ENCODE measurements at places on chromosomes 11 and 22.

DNA sequence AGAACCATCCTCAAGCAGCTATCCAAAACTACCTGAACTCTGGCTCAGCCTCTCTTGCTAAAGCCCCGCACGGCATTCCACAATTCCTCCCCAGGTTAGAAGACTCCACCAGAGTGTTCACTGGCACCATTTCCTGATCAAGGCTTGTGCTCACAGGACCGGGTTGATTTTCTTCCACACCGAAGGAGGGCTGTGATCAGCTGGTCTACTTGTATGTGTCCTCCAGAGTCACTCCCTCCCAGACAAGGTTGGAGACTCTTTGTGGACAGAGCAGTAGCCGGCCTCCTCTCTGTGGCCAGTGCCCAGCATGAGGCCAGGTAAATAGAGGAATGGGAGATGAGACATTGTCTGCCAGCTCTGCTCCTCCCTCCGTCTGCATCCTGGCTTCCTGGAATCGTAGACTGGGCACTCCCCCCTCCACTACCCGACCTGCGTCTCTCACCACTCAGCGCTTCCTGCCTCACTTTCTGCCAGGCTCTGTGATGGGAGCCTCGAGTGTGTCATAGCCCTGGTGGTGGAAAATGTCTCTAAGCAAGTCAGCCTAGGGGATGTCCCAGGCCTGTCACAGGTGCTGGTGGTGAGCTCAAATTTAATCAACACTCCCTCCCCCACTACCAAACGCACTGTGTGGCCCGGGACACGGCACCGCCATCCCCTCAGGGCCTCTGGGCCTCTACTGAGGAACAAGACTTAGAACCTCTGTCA, 12.5 kb upstream of the TMPRSS6 start:
- peak; percentile 85 for DNase-seq

DNA sequence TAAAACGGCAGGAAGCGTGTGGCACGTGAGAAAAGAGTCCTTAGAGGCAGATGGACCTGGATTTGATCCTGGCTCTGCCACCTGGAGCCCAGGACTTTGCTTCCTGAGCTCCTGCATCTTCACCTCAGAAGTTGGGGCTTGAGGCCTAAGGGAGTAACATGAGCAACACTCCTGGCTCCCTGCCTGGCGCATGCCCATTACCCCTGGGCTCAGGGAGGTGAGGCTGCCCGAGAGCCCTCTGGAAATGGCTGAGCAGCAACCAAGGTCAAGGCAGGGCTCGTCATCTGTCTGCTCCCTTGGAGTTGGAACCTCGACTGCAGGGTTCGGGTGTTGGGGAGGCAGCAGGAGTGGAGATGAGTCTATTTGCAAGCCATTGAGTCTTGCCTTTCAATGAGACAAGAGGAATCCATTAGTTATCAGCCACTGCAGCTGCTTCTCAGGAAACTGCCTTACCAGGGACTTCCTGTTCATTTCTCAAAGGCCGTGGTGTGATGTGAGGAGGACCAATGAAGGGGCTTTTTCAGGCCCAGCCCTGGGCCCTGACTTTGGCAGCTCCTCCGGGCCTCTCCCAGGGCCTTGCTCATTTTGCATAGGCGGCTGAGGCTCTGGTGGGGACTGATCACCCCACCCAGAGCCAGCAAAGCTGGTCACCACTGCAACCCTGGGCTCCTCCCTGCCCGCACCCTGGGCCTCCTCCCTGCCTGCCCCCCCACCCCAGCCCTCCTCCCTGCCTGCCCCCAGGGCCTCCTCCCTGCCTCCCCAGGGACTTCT, 6.4 kb downstream of the FADS2 start:
- peak; percentile 44 for DNase-seq

DNA sequence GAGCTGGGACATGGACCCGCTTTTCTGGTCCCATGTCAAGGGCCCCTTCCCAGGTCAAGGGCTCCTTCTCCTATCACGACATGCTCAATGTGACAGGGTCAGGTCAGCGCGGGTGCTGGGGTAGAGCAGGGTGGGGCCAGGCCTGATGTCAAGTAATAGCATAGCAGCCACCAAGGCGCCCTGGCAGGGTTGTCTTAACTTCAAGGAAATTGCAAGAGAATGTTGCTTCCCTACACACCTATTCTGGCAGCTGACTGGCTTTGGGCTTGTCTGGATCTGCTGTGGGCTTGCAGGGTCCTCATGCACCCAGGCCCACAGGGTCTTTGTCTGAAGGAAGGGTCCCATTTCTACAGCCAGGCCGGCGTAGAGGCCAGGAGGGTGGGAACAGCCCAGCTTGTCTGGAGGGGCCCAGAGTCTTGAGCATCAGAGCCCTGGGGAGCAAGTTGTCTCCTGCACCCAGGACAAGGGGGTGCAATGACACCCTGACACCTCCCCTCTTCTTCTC, 71.4 kb downstream of the BUD13 start:
- DNase-seq = no peak

- DNase-seq = no peak
Observed at GRCh38 chr11:1387961-1388762, 1.6 kb upstream of the BRSK2 start.

DNA sequence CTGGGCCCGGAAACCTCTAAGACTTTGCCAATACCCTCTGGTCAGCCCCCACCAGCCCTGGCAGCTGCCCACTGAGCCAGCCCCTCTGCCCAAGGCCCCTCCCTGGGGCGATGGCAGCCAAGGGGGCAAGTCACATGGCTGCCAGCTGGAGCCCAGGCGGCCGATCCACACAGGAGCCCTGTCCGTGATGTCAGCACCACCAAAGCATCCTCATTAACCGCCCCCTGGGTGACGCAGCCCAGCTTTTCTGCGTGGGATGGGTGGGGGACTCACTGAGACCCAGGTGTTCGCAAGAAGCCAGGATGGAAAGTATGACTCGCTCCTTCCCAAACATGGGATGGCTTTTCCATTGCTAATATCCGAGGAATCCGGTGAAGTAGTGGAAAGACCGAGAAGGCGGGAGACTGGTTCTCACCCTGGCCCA, 46.6 kb upstream of the WNT7B start:
- no peak for DNase-seq

- no peak for DNase-seq
Observed at GRCh38 chr22:25542720-25543402, 21.6 kb upstream of the GRK3 start.

DNA sequence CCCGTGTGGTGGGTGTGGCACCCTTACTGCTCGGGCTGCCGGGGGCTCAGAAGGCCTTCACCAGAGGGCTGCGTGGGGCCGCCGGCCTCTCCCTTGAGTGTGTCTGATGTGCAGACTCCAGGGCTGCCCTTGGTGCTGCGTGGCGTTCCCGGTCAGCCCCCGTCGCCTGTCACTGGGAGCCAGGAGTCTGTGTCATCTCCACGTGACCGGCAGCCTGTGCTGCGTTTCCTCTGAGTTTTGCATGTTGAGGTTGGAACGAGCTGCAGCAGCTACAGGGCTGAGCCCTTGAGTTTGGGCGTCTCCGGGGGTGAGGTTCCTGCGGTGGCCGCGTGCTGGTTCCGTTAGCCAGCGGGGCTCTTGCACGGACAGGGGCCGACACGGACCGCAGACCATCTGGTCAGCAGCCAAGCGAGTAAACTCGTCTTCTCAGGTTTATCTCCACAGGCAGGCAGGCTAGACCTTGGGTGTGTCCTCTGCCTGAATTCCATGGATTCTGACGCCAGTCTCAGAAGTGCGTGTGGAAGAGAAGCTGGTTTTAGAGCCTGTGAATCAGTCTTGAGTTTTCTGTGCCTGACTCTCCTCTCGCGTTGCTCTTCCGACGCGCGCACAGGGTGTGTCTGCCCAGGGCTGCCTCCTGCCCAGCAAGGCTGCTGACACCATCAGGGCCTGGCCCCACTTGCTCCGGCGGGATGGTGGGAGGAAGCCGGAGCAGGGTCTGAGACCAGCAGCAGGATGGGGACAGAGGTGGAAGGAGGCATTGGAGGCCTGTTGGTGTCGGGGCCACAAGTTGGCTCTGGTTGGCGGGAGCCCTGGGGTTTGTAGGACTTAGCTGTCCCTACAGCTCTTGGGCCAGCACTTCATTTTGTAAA, 10.5 kb downstream of the PTDSS2 start:
- DNase-seq = no peak
